GM12864 (cell line): ENCODE measurements at places on chromosomes 12 and 14.

GRCh38 chr12:70459786-70460185, 93.7 kb downstream of the KCNMB4 start:
- DNase-seq = peak; percentile 50

DNA sequence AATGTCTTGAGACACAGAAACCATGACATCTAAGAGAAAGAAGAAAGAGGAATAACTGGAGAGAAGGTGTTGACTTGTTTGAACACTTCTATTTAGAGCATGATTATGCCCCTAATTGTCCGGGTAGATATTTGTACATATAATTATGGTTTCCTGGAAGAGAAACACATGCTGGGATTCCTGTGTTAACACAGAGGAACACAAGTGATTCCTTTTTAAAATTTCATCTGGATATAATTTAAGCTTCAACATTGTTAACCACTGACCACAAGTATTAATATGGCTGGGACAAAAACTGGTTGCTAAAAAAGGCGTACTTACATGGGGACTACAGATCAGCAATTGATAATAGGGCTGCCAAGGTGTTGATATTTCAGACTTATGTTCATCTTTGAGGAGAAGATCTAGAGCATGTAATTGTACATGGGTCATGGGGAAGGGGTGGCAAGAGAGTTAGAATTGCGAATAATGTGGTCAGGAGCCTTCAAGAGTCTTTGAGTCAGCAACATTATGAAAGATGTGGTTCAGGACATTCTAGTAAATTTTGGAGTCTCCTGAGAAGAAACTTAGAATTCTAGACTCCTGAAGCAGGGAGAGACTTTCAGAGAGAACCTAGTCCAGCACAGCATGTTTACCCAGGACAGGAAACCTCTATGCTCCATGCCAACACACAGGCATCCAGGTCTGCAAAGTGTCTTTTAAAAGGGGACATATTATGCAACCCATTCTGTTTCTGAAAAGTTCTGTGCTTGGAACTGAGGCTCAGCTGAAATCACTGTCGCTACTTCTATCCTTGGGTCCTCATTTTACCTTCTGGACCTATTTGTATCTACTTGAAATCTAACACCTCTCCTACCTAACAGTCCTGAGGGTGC, 56.5 kb downstream of the SLC38A1 start:
- DNase-seq = no peak

GRCh38 chr12:92473564-92473963, 229.2 kb upstream of the PLEKHG7 start:
- no peak for DNase-seq

DNA sequence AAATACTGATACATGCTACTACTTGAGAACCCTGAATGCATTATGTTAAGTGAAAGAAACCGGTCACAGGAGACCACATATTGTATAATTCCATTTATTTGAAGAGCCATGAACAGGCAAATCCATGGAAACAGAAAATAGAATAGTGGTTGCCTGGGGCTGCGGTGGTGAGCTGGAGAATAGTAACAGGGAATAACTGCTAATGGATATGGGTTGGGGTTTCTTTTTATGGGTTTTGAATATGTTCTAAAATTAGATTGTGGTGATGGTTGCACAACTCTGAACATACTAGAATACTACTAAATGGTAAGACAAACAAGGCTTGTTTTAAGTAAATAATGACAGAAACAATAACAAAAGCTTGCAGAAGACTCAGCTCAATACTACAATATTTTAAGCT, 293.0 kb downstream of the BTG1 start:
- no peak for DNase-seq

DNA sequence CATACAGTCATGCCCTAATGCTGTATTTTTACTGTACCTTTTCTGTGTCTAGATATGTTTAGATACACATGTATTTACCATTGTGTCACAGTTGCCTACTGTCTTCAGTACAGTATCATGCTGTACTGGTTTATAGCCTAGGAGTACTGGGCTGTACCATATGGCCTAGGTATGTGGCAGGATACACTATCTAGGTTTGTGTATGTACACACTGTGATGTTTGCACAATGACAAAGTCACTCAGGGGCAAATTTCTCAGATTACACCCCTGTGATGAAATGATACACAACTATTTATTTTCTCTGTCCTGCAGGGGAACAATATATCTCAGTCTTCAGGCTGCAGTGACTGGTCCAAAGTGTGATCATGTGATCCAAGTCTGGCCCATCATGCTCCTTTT, 1076.1 kb downstream of the VRK1 start:
- no peak for DNase-seq

GRCh38 chr12:42798811-42799438, 209.4 kb upstream of the PRICKLE1 start:
- DNase-seq = no peak

GRCh38 chr12:59372956-59373355, 222.9 kb upstream of the SLC16A7 start:
- DNase-seq = no peak

DNA sequence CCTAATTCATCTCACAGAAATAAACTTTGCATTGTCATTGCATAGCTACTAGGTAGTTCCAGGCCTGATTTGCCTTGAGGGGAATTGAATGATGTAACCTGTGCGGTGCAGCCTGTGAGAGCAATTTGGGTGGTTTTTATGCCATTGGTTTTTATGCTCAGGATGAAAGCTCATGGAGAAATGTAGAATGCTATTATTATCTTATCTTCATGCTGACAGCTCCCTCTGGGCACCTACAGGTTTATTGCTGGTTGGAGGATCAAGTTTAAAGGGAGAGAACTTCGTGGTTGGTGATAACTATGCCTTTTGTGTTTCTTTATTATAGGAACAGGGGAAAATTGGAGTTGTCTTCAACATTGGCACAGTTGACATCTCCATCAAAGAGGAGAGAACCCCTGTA, 547.9 kb downstream of the DIO2 start:
- no peak for DNase-seq

DNA sequence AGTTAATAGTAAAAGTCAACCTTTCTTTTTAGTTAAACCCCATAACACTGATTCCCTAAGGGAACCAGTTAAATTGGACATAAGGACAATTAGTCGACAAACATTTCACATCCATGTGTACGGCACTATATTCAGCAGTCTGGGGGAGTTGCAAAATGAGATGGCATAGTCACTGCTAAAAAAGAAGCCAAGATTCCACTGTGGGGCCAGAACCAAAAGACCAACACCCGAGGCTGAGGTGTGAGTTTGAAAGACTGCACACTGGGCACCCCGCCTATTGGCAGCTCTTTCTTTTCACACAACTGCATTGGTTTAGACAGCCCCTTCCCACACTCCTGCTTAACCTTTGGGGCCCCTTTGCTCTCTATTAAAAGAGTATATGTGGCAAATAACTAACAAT, 16.7 kb downstream of the SETD3 start:
- DNase-seq = no peak

GRCh38 chr12:51848841-51849735, 570 bp upstream of the FIGNL2 start:
- no peak for DNase-seq

DNA sequence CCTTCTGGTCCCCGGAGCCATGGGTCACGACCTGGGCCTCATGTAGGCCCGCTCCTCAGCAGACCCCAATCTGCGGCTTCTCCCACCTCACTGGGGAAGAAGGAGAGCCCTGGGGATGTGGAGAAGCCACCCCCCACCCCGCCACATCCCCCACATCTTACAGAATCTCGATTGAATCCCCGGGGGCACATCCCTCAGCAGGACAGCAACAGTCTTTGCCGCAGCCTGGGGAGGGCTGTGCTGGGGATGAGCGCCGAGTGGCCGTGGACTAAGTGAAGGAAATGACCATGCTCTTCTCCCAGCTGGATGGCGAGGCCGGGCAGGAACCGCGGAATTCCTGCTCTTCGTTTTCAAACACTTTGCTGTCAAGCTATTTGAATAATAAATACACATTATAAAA, 169.0 kb upstream of the RTL1 start:
- DNase-seq = no peak

GRCh38 chr12:54984658-54985376, at the start of gene TESPA1:
Gene TESPA1 (minus strand): TSS chr12:54984762. CDS start chr12:54974562, 10,200 bp downstream.
- DNase-seq = peak; percentile 90

DNA sequence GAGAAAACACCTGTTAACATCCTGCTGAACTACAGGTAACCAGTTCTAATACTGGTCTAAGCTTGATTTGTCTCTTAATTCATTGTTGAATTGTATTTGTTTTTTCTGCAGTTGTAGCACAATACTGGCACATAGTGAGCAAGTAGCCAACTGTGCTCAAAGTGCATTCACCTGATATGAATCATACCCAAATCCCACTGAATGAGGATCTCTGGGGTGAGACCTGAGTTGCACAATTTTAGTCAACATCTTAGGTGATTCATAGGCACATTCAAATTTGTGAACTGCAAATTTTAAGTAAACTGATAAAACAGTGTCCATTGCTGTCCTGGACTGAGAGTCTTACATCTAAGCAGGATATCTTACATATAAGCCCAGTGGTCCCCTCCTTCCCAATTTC, 12.8 kb downstream of the KCNC2 start:
- DNase-seq = no peak

- no peak for DNase-seq
Observed at GRCh38 chr12:57123813-57124212, 4.5 kb upstream of the LRP1 start.

- no peak for DNase-seq
Observed at GRCh38 chr12:6469609-6470374, 685 bp downstream of the VAMP1 start.

DNA sequence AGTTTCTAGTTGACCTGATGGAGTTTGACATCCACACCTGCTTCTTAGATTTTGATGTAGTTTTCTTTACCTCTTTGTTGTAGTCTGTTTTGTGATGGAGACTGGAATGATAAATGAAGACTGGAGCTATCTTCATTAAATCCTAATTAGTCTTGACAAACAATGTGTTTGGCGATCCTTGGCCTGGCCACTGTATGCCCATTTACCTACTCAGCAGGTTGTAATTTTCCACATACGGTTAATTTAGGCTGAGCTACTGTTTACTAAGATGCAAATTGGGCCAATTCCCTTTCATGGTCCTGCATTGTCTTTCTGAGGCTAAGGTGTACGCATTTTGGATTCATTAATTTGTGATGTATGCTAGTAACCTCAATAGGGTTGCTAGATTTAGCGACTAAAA, at the start of gene TAS2R7:
TAS2R7 (minus strand) TSS at position 41 of the 400 bp plus-strand sequence. CDS start 57 bp downstream, outside the sequence.
- DNase-seq = no peak

DNA sequence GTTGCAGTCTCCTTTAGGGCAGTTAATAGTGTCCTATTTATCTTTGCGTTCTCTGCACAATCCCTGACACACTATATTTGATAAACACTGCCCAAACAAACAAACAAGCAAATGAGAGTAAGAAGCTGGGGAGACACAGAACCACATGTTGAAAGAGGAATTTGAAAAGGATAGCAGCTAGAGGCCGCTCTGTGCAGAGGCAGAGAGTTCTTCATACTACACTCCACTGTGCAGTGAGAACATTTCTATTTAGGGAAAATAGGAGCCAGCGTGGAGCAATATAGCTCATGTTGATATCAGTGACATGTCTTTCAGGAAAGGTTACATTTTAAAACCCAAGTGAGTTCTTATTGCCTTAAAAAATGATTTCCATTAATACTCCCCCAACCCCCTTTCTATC, 140.3 kb upstream of the SEL1L start:
- no peak for DNase-seq

GRCh38 chr14:102777711-102778337, 575 bp downstream of the TRAF3 start:
- DNase-seq = no peak

GRCh38 chr14:23125011-23125410, 6.0 kb upstream of the CEBPE start:
- DNase-seq = no peak

DNA sequence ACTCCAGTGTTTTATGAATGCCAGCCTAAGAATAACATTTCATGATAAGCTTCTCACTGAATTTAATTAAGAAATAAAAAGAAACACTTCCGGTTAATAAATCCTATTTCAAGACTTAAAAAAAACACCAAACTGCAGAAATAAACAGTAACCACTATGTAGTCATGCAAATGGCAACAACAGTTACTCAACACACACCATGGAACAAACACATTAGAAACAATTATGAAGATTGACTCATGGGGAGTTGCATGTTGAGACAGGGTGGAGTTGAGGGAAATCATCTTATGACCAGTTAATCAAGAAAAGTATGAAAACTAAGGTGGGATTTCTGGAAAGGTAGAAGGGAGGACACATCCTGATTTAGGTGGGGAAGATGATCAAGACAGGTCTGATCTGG, 52.7 kb downstream of the PLBD1 start:
- no peak for DNase-seq

DNA sequence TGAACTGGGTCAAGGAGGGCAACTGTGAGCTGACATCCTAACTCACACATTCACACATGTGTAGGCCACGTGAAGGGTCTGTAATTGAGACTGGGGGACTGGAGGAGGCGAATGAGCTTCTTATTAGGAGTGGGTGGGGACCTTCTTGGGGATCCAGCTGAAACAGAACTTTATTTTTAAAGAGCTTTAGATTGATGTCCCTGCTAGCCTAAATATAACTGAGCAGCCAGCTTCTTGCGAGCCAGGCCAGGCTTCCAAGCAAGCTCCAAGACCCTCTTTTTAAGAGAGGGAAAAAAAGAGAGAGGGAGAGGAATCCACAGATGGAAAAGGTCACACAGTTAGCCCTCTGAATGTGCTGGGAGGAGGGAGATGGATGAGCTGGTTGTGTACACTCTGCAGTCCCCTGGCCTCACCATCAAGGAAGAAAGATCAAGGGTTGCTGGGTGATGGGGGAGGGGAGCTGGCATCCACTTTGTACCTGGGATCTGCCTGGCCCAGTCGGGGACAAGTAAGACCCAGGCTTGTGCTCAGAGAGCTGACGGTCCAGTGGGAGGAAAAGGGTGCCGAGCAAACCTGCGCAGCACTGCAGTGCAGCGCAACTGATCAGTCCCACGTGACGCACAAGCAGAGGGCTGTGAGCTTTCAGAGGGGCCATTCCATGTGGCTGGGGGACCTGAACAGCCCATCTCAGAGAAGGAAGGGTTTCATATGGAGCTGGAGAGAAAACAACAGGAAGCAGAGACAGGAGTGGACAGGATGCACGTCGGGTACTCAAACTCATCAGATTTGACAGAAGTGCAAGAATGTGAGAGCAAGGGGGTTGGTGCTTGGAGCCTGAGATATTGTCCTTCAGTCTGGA, 154.5 kb downstream of the ZFP36L1 start:
- DNase-seq = no peak

DNA sequence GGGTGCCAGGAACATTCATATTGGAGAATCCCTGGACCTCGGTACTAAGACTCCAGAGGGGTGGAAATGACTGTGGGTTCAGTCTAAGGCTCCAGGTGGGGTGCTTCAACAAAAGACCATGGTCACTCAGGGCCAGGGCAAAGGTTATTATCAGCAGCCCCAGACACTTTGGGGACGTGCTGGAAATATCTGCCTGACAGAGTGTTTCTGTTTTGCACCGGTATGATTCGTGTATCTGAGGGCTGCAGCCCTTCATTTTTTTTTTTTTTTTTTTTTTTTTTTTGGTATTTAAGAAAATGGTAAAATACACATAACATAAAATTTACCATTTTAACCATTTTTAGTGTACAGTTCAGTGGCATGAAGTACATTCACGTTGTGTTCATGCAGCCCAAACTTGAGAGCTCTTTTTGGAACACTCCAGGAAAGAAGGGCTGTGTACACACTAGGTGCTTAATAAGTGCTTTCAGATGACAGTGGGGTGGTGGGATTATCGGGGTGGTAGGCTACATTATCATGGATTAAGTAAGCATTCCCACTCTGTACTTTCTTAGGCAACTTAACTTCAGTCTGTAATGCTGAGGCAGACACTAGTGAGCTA, 120.3 kb downstream of the CHST11 start:
- no peak for DNase-seq
